ENCODE measurements at places on chromosomes 2 and 18.

- no peak for DNase-seq
Measured at GRCh38 chr2:180753809-180754761, 226.3 kb upstream of the UBE2E3 start.

- no peak for DNase-seq
Measured at GRCh38 chr2:169366066-169366465, 3.7 kb upstream of the LRP2 start.

DNA sequence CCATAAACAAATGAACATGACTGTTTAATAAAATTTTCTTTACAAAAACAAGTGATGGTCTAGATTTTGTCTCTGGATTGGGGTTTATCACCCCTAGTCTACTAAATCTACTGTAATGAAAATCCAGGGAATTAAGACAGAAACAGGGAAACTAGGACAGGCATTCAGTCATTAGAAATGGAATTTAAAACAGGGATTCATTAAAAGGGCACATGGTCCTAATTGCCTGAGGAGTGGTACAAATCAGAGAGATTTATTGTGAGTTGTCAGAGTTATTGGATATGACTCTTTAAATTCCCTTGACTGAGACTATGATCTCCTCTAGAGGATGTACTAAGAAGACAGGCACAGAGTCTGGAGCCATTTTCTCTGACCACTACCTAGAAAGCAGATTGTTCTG, 670.9 kb upstream of the GCFC2 start:
- DNase-seq = no peak

GRCh38 chr2:201886504-201886903, 80.2 kb downstream of the CDK15 start:
- no peak for DNase-seq

GRCh38 chr2:171046048-171046560, 114.6 kb downstream of the TLK1 start:
- no peak for DNase-seq

DNA sequence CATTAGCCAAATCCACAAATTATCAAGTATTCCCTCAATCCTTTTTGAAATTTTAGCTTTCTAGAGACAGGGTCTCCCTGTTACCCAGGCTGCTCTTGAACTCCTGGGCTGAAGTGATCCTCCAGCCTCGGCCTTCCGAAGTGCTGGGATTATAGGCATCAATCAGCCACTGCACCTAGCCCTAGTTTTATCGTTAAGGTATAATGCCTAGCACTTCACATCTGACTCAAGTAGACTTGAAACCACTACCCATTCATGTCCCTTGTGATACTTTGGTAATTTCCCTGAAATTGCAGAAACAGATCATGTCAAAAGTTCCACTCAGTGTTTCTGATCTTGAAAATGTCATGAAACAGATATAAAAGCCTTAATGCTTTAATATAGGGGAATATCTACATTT, 26.3 kb downstream of the MEX3C start:
- no peak for DNase-seq

DNA sequence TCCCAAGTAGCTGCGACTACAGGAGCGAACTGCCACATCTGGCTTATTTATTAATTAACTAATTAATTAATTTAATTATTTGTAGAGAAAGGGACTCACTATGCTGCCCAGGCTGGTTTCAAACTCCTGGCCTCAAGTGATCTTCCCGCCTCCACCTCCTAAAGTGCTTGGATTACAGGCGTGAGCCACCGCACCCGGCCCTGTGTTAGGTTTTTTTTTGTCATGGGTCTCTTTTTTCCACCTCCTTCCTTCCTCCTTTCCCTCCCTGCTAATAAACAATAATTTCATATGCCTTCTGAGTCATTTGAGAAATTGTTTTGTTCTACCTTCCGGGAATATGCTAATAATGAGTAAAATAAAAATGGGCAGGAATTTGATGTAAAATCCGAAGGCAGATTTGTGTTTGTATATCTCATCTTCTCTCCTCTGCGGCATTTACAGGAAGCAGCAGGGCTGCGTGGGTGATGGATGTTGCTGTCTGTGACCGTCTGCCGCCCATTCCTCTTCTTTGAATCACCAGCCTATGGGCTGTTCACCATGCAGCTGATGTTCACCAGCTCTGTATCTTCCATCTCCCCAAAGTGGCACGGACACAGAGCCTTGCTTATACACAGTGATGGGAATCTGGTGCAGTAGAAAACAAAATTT, 89.9 kb downstream of the ACSL3 start:
- no peak for DNase-seq

DNA sequence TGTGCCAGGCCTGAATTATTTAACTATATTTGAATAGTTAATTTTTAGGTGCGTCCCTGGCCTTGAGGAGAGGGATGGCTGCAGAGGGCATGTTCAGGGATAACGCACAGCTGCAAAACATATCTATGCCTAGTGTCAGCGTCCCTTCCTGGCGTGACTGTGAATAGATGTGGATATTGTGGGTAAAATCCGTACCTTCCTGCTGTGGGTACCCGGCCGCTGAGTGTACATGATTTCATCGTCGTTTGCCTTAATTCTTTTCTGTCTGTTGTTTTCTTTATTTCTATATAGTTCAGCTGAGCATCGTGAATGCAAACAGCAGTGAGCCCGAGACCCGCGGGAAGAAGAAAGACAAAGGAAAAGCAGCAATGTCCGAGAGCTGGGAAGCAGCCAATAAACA, 25.0 kb upstream of the MC2R start:
- no peak for DNase-seq

GRCh38 chr18:30920351-30920750, 122.2 kb downstream of the DSC3 start:
- DNase-seq = no peak

DNA sequence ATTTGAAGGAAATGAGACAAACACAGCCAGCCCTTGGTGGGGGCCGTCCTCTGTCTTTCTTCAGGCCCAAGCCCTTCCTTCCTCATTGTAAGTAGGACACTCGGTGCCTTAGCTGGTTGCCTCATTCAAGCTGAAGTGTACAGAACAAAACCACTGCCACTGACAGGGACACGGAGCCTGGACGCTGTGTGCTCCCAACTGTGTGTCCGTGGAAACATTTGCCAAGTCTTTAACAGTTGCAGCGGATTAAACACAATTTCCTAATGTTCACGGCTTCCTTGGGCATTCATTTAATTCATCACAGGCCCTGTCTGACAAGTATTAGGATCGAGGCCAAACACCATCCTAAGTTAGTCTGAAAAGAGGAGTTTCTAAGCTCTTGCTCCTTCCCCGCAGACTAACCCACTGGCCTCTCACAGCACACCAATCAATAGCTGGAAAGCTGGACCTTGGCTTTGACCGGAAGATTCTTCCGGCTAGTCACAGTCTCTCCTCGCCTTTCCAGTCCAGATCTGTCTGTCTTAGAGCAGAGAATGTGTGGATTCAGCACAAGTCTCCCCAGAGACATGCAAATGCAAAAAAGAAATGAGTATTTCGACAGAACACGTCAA, 68.7 kb upstream of the ACSL3 start:
- no peak for DNase-seq

GRCh38 chr18:30658306-30658705, 384.2 kb downstream of the DSC3 start:
- no peak for DNase-seq

Data from endothelial cell (in vitro differentiated cells).